Esophagus squamous epithelium (tissue), 5 donors: ENCODE measurements at places on chromosomes 7 and 10.

GRCh38 chr10:72259491-72260238 is 14.1 kb upstream of the DDIT4 start:
- DNase-seq, result no peak

DNA sequence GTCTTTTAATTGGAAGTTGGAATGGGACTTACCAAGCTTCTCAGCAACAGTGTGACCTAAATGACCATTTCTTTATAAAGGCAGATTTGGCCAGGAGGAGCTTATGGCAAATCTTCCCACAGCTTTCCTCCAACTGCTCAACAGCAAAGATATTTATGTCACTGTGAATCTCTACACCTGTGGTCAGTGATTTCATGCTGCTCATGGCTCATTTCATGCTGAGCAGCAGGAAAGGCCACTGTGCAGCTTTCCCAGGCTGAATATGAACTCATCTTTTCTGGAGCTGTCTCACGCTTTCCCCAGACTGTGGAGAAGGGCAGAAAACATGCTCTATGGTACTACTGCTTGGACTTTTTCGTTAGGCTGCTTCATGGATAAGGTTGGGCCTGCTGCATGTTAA is 29.8 kb downstream of the CALCR start:
- DNase-seq, result no peak

DNA sequence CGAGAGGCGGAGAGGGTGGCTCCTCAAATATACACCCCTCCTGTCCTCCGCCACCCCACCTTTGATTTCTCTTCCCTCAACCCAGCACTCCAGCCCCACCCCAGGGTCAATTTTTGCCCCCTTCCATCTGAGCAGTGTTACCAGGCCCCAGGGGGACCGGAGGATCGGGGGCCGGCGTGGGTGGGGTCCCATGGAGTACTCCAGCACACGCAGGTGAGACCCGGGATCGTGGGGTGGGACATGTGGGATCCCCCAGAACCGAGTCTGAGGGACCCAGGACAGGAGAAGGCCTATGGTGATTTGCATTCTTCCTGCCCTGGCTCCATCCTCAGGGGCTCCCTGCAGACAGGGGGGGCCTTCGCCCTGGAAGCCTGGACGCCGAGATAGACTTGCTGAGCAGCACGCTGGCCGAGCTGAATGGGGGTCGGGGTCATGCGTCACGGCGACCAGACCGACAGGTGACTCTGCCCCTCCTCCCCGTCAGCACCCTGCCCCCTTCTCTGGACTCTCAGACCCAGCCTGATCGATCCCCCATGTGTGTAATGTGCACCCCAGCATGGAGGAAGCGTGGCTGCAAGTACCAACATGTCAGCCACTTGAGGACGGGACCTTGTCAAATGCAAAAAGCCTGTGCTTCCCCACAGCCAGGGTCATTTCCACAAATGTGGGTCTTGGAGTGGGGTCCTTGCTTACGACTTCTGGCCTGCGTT is 744 bp downstream of the TRIP6 start:
- DNase-seq, result no peak

GRCh38 chr10:85719408-85719807 is 647.2 kb downstream of the GRID1 start:
- DNase-seq, result no peak

DNA sequence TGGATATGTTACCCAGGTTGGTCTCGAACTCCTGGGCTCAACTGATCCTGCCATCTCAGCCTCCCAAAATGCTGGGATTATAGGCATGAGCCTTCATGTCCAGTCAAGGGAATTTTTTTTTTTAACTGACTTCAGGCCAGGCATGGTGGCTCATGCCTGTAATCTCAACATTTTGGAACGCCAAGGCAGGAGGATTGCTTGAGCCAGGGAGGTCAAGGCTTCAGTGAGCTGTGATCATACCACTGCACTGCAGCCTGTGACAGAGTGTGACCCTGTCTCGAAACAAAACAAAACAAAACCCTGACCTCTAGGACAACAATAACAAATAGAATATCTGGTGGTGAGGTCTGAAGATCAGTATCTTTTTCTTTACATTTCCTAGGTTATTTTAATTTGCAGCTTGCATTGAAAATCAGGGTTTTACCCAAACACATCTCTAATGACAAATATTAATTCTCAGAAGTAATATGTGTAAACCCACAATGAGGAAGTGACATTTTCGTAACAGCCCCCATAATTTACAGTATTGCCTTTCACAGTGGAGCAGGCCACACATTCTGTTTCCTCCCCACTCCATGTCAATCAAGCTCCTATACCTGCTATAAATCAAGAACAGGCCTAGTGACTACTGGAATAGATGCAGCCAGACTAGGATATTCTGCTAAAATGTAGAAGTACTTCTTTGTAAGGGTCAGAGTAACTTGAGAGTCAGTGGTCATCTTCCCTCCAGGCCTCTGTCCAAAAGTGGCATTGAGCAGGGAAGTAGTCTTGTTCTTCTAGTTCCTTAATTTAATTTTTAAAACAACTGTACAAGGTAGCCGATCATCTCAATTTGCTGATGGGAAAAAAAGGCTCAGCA is 43.3 kb upstream of the ECHDC3 start:
- no peak for DNase-seq

DNA sequence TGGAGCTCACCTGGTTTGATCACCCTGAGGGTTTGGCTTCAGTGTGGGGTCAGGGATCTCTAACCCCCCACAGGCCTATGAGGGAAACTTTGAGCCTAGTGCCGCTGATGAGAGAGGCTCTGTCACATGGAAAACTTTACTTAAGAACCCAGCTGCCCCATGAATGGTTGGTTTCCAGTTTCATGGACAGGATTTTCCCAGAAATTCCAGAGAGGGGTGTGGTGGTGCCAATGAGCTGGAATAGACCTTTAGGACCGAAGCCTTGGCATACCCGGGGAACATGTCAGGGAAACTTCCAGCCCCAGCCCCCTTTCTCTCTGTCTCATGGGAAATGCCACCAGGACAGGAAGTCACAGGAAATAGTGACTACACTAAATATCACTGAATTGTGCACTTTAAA is 36.9 kb downstream of the AKR1B1 start:
- DNase-seq, result no peak

DNA sequence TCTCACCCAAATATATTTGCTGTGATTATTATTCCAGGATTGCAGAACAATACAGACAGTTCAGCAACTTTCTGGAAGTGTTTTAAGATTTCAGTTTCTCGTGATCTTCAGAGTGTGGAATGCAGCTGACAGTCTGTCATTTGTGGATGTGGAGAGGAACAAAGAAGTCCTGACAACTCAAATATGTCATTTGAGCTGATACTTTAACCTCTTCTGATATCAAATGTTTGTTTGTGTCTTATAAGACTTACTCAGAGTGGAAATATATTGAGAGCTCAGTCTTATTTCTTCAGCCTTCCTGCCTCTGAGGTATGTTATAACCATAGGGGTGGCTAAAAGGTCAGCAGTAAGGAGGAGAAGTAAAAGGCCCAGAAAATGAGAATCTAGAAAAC is 96.4 kb downstream of the OSBPL3 start:
- DNase-seq, result no peak

GRCh38 chr10:36629476-36629875 is 495.9 kb upstream of the ANKRD30A start:
- no peak for DNase-seq

GRCh38 chr10:97234400-97234799 is 48.6 kb upstream of the SLIT1 start:
- no peak for DNase-seq

DNA sequence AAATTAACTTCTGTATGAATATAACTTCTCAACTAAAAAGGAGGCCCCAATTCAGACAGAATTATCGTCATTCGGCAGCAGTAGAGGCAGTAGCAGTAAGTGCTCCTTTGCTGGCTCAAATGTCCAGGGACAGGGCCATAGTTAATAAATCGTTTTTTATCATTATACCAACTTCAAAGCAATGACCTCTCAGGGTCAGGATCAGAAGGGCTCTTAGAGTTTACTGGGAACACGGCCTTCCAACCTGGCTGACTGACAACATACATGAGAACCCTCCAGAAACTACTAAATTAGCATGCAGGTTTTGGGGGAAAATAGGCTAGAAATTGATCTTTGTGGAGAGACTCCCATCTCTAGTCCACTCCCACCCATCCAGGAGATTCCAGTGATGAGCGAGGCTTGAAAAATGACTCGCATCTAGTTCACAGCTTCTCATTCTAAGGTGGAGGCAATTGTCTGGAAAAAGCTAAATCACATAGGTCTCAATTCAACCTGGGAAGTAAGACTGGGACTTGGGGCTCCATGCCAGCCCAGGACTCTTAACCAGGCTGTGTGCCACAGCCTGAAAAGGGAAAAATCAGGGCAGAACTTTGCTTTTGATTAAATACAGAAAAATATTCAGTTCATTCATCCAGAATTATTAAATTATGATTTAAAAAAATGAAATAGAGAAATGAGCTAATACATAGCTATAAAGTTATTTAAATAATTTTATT is 84.6 kb downstream of the ABLIM1 start:
- DNase-seq, result no peak
